ENCODE measurements at places on chromosomes 13 and 19.

DNA sequence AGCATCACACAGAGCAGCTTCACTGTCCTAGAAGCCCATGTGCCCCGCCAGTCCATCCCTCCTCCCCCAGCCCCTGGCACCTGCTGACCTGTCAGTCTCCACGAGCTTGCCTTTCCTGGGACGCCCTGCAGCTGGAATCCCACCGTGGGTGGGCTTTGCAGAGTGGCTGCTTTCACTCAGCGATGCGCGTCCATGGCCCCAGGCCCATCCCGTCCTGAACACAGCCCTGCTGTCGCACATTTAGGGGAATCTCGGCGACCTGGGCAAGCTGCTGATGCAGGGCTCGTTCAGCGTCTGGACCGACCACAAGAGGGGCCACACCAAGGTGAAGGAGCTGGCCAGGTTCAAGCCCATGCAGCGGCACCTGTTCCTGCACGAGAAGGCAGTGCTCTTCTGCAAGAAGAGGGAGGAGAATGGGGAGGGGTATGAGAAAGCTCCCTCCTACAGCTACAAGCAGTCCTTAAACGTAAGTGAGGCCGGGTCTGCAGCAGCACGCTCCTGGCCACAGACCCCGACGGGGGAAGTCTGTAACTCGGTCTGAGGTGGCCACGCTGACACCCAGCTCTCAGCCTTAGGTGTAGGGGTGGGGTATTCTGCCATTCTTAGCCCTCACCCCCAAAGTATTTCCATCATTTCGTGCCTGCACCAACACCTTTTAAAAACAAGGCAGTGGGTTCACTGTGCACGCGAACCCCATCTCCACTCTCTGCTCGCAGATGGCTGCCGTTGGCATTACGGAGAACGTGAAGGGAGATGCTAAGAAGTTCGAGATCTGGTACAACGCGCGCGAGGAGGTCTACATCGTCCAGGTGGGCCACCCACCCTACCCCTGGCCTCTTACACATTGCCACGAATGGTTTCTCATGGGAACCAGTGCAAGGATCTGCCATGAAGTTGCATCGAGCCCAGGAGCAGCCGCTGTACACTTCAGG, 18.3 kb upstream of the F7 start:
- DNase-seq, result no peak

- DNase-seq, result no peak
Measured at GRCh38 chr13:98632961-98633360, 56.1 kb upstream of the STK24 start.

DNA sequence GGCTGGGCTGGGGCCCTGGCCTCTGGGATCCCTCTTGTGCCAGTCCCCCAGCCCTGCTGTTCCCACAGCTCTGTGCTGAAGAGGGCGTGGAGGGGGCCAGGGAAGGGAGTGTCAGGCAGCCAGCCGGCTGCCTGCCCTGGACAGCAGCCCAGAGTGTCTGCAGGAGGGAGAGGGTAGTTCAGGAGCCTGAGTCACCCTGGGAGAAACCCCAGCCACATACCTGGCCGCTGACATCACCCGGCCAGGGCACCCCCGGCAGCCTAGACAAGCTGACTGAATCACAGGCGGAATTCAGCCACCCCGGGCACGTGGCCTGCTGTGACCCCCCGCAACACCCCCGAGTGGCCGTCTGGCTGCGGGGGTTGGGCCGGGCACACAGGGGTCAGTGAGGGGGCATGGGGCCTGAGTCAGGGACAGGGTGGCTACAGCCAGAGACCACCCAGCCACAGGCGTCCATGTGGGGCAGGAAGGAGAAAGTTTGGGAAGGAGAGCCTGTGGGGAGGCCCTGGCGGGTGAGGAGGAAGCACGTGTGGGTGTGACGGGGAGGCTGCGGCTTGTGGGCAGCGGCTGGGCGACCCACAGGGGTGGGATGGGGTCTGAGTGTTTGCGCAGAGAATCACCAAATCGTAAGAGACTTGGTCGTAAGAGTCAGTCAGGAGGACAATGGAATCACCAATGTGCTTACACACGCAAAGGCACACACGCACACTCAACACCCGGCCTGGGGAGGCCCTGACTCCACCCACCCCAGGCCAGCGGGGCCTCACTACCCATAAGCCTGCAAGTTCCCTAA, 11.9 kb upstream of the FOSB start:
- DNase-seq, result peak; percentile 67

- no peak for DNase-seq
Measured at GRCh38 chr13:20388184-20388583, 137.5 kb downstream of the CRYL1 start.

GRCh38 chr19:47111682-47112165, 1.9 kb downstream of the ZC3H4 start:
- no peak for DNase-seq

GRCh38 chr13:23752111-23753001, 136.8 kb downstream of the MIPEP start:
- DNase-seq, result peak; percentile 78

- no peak for DNase-seq
Measured at GRCh38 chr13:84400706-84401105, 518.4 kb upstream of the SLITRK1 start.

GRCh38 chr19:34502582-34503411, 21.2 kb downstream of the WTIP start:
- no peak for DNase-seq

- DNase-seq, result no peak
Measured at GRCh38 chr13:108044954-108045353, 170.4 kb downstream of the LIG4 start.

DNA sequence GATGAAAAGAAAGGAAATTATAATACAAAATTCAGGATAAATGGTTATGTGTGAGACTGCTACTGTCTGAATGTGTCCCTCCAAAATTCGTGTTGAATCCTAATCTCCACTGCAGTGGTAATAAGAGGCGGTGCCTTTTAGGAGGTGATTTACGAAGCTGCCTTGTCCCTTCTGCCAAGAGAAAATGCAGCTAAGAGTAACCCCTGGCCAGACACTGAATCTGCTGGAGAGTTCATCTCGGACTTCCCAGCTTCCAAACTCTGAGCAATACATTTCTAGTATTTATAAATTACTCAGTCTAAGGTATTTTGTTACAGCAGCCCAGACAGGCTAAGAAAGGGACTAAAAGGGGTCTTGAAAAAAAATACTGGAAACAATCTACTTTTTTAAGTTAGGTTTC, 152.6 kb downstream of the KLF12 start:
- DNase-seq, result no peak

DNA sequence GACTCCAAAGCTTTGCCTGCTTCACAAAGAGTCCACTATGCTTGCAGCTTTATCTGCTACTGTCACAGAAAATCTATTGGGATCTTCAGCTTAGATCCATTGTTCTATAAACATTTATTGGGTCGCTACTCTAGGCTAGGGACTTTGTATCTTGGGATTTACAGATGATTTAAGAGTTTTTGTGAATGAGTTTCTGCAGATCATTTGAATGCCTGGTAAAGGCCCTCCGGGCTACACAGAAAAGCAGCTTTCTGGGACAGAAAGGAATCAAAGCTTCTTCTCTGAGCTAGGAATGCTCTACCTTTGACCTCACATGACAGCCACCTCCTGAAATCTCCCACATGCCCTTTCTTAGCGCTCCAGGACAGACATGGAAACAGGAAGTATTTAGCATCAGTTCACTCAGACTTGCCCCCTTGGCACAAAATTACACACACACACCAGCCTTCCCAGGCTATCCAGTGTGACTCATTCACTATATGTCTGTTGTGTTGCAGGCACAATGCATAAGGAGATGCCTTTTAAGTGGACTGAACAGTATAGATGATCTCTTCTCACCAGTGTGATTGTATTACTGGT, 492.4 kb downstream of the DACH1 start:
- DNase-seq, result no peak

DNA sequence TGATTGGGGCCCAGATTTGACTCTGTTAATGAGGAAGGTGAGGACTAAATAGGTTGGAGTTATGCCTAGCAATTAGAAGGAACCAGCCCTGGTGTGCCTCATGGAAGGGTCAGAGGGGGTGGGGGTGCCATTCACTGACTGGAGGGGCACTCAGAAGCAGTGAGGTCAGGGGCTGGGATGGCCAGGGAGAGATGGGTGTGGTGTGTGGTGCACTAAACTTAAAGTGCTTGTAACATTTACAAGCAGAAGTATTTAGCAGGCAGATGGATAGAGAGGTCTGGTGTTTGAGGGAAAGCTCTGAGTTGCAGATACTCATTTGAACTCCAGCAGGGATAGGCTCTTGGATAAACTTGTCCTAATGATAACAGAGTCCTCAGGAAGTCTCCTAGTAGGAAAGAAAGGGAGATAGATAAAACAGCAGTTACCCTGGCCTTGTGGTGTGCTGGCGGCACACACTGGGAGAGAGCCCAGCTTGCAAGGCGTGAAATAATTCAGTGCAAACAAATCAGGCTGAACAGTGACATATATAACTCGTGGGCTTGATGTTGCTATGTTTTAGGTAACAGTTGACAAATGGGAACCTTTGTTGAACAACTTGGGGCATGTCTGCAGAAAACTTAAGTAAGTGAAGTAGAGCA, 20.0 kb upstream of the UPF3A start:
- no peak for DNase-seq

- peak; percentile 55 for DNase-seq
Measured at GRCh38 chr13:79423801-79424642, 18.0 kb upstream of the RBM26 start.

DNA sequence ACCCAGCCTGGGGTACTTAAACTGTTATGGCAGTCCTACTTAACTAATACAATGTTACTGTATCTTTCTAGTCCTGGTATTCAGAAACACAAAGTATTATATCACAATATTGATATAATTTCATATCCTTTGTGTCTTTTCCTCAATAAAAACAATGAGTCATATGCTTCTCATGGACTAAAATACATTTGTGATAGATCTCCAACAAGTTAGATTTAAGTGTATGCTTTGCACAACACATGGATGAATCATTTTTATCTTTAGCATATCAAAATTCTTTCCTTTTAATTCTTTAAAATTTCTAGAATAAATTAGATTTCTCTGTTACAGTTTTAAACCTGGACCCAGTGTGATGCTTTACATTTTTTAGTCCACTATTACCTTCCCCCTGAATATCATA, 1357.8 kb upstream of the ATXN8OS start:
- DNase-seq, result no peak

- DNase-seq, result no peak
Measured at GRCh38 chr19:35292421-35293362, 731 bp downstream of the MAG start.

DNA sequence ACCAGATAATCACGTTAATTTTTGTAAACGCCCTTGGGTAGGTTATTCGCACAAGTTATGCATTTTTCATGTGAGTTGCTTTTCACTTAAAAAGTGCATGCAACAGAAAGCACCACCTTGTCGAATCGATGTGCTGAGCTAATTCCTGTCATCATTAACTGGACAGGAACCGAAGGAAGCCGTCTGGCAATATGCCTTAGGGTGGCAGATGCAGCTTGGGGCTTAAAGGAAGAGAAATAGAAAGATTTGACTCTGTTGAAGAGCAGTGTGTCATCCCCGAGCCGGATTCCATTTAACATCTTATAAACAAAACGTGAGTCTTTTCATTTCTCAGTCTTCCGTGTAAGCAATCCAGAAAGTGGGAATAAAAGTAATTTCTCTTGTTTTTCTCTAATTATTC, 70.0 kb downstream of the ATP11A start:
- DNase-seq, result no peak

DNA sequence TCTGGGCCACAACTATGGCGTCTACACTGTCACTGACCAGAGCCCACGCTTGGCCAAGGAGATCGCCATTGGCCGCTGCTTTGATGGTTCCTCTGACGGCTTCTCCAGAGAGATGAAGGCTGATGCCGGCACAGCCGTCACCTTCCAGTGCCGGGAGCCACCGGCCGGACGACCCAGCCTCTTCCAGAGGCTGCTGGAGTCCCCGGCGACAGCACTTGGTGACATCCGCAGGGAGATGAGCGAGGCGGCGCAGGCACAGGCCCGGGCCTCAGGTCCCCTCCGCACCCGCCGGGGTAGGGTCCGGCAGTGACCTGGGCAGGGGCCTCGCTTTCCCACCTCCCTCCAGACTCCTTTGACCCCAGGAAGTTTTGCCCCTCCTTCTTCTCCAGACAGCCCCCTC, 7.6 kb downstream of the CILP2 start:
- DNase-seq, result no peak

DNA sequence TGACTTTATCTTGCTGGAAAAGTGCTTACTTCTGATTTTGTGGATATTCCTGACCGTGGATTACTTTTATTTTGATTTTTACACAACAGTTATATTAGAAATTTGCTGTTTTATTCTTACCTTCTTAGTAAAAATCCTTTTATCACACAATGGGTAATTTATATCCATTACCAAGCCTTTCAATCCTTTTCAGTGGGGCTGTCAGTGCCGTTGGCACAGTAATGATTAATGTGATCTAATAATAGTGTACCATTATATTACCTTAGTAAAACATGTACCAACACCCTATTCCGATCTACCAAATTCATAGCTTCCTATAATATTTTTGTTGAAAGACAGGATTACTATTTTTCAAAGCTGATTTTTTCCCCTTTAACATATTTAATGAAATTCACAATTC, 87.3 kb upstream of the ZNF536 start:
- no peak for DNase-seq

DNA sequence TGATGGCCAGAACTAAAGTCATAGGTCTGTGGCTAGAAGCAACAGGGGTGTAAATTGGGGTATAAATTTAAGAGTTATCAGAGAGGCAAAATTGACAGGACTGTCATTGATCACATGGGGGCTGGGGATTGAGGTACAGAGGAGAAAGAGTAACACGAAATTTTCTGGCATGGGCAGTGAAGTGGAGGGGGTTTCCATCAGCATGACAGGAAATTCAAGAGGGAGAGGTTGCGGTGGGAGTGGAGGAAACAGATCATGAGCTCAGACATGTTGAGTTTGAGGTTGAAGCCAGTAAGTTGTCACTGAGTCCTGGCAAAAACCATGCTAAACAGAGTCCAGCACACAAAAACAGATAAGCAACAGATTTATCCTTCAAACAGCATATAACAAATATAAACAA, 192.1 kb upstream of the TSC22D1 start:
- peak; percentile 80 for DNase-seq

- no peak for DNase-seq
Measured at GRCh38 chr13:98940325-98941001, 37.4 kb downstream of the DOCK9 start.

DNA sequence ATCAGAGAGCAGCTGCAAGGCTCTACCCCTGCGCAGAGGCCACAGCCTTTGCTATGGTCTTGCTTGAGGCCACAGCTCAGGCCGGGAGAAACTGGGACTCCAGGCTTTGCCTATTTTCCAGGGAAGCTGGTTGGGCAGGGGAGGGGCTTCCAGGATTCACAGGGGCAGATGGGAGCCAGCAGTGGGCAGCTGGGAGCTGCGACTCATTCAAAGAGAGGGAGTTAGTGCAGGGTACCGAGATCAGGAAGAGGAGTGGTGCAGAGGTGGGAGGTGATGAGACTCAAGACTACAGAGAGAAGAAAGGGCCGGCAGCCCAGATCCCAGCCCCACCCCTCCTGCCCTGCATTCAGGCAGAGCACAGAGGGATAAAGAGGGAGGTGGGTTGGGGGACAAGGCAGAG, 12.1 kb downstream of the ADGRE5 start:
- DNase-seq, result no peak

- DNase-seq, result no peak
Measured at GRCh38 chr19:47398707-47399597, 20.4 kb downstream of the MEIS3 start.

- no peak for DNase-seq
Measured at GRCh38 chr13:64867856-64868255, 2362.3 kb downstream of the PCDH9 start.
